ENCODE measurements at places on chromosomes 12 and 14.

GRCh38 chr14:104393898-104394381 is 185.6 kb upstream of the C14orf180 start:
- peak; percentile 23 for DNase-seq

GRCh38 chr14:63852271-63852816 is 460 bp upstream of the SYNE2 start:
- no peak for DNase-seq

DNA sequence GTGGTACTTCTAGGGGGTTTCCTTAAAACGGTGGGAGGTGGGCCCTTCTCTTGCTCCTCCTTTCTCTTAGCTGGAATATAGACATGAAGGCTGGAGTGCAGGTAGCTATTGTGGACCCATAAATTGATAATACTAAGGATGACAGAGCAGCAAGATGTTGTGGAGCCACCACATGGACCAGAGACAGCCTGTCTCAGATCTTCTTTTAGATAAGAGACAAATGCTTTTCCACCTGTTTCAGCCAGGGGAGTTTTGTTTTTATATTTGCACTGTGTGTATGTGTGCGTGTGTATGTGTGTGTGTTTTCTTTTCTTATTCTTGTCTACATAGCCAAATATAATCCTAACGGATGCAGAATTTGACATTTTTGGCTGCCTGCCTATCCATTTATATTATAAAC is 62.9 kb upstream of the HIF1A start:
- no peak for DNase-seq

DNA sequence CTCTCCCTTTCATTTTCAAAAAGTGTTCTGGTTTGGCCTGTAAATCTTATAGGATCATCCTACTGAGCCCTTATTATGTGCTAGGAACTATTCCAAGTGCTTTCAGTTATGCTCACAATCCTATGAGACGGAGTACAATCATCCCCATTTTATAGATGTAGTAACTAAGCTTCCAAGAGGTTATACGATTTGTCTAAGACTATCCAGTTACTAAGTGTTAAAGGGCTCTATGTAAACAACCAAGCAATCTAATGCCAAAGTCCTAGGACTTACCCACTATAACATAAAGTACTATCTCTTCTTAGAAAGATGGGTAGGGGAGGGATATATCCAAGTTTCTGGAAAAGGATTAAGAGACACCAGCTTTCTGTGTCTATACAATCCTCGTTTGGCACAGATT is 6.7 kb downstream of the CFL2 start:
- no peak for DNase-seq

DNA sequence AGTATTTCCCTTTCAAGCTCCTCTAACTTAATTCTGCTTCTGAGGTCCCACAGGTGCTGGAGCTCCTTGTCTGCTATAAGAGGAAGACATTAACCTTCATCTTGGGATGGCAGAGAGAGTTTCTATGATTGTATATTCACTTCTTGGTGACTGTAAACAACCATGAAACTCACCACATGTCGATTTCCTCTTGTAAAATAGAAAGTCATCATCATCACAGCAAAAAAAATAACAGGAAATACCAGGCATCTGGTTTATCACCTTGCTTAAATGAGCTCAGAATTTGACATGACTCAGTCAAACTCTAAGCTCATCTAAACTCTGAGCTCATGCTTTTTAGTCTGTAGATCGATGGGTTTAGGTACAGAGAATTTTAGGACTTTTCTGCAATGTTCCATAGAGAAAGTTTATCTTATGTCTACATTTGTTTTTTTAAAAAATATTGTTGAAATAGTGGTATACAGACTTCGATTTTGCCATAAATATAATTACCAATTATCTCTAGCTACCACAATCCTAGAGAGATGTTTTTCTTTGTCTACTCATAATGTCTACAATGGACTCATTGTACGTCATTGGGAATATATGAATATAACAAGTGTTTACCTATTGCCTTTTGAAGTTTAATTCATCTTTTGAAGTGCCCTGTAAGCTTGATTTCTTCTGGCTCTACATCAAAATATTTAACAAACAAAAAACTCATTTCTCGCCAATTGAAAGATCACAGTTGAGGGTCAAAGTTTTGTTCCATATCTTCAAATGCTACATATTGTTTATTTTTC is 58.4 kb downstream of the IGF1 start:
- DNase-seq = no peak

DNA sequence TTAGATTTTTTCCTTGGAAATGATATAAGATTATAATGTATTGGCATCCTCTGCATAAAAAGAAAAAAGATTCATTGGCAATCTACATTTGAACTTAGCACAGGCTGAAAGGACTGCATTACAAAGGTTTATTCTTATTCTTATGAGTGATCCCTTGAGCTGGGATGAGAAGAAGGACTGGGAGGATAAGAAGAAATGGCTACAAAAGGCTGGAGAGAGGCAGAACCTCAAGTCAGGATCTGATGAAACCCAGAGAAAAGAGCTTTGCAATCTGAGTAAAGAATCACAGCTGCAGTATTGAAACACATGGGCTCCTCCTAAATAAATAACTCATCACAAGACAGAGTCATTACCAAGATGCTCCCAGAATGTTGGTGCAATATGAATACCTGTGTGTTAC is 1635.4 kb upstream of the FLRT2 start:
- DNase-seq = no peak

GRCh38 chr12:11240348-11240930 is 29.1 kb downstream of the PRB3 start:
- no peak for DNase-seq

GRCh38 chr12:132550014-132550802 is 60.2 kb downstream of the LRCOL1 start:
- DNase-seq = no peak

GRCh38 chr12:110234331-110234751 is 46.7 kb upstream of the ATP2A2 start:
- no peak for DNase-seq

GRCh38 chr12:121791671-121792551 is 1.6 kb downstream of the RHOF start:
- no peak for DNase-seq

DNA sequence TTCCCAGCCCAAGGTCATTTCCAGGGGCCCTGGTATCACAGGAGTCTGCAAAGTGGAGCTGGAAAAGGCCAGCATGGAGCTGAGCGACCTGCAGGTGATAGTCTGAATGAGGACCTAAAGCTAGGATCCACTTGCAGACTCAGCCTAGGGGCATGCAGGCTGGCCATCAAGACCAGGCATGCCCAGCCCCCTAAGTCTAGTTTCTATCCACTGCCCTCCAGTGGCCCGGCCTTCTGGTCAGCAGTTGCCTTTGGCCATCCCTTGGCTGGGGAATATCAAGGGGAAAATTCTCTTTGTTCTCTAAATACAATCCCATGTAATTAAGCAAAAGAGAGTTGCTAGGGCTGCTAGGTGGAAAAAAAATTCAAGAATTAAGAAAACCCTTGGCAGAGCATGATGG is 96.3 kb upstream of the LHX5 start:
- no peak for DNase-seq

- DNase-seq = no peak
These were observed 103.3 kb downstream of the ADCK1 start for GRCh38 chr14:77903221-77903620.

GRCh38 chr14:33118668-33119067 is 180.0 kb downstream of the NPAS3 start:
- no peak for DNase-seq

DNA sequence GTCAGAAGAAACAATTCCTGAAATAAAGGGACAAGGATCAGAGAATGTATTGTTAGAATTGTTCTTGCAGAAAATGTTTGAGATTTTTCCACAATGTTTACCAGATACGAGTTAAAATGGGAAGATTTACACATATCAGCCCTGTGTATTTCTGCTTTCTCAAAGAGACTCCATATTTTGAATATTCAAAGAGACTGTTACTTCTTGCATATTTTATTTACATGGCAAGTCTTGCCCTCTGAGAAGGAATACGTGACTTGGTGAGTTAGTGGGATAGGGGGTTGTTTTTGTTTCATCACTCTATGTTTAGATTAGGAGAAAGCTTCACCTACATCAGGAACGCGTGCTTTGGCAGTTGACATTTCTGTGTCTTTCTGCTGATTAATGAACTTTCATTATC is 56.1 kb upstream of the ZDHHC17 start:
- DNase-seq = no peak

- no peak for DNase-seq
These were observed 233.6 kb downstream of the BCL11B start for GRCh38 chr14:99038431-99038820.

GRCh38 chr14:24317141-24317928 is 6.0 kb downstream of the LTB4R start:
- no peak for DNase-seq

- no peak for DNase-seq
These were observed 154.8 kb upstream of the PRKD1 start for GRCh38 chr14:30082486-30082885.

- DNase-seq = no peak
These were observed 29.1 kb downstream of the SLC16A7 start for GRCh38 chr12:59624732-59625460.

DNA sequence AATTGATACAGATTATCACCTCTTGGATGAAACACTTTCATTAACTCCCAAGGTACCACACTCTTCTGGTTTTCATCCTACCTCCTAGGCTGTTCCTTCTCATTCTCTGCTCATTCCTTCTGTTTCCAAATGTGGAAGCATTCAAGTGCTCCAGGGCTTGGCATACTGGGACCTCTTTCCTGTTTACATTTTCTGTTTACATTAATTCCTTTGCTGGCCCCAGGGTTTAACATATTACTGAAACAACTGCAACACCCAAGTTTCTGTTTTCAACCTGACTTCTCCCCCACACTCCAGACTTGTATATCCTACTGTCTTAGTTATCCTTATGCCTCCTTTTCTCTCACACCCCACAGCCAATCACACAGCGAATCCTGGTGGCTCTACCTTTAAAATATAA is 386.3 kb upstream of the GARIN6 start:
- no peak for DNase-seq

DNA sequence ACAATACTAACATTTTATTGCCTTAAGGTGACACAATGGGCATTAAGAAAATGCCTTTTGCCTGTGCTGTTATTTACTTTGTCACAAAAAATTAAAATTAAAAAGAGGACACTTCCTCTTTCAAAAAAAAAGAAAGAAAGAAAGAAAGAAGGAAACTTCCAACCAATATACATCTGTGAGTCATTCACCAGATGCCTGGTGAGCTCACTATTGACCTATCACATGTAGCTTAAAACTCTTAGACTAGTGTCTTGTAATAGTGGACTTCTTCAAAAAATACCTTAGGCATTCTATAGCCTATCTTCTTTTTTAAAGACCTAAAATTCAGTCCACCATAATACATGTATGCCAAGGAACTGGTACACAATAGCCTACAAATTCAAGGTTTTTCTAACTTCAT is 4.9 kb upstream of the SOX5 start:
- DNase-seq = no peak

DNA sequence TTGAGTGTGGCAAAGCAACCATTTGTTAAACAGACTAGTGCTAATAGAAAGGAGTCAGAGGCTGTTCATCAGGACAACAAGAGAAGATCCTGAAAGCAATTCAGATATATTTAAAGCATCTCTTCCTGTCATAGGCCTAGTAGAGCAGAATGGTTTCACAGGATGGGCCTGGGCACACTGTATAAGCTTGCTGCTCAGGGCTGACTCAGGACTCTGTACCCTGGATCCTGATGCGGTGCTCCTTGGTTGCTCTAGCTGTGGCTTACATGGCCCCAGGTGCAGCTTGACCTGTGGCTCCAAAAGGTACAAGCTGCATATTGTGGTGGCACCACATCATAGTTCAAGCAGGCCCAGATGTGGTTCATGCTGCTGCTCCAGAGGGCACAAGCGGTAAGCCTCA is 313.4 kb downstream of the ETNK1 start:
- DNase-seq = no peak

DNA sequence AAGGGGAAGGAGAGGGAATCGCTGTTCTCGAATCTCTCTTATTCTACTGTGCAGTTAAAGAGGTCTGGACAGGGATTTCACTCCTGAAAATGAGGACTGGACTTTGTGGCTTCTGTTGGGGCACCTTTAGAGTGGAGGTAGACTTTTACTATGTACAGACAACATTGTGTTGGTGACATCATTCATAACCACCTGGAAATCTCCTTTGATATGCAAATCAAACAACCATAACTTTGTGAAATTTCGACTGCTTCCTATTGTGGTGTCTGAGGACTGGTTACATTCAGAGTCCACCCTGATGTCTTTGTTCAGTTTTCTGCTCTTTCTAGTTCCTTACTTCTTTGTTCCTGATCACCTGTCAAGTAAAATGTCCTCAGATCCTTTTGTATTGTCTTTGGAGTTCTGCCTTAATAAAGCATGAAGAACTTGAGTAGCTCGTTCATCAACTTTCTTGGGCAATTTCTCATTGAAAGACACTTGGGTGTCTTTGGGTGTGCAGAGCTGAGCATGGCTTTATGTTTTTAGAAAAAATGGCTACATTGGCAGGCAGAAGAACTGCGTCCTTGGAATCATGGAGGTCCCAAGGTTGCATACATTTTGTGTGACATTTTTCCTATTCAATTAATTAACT is 29.8 kb downstream of the LRRK2 start:
- no peak for DNase-seq

DNA sequence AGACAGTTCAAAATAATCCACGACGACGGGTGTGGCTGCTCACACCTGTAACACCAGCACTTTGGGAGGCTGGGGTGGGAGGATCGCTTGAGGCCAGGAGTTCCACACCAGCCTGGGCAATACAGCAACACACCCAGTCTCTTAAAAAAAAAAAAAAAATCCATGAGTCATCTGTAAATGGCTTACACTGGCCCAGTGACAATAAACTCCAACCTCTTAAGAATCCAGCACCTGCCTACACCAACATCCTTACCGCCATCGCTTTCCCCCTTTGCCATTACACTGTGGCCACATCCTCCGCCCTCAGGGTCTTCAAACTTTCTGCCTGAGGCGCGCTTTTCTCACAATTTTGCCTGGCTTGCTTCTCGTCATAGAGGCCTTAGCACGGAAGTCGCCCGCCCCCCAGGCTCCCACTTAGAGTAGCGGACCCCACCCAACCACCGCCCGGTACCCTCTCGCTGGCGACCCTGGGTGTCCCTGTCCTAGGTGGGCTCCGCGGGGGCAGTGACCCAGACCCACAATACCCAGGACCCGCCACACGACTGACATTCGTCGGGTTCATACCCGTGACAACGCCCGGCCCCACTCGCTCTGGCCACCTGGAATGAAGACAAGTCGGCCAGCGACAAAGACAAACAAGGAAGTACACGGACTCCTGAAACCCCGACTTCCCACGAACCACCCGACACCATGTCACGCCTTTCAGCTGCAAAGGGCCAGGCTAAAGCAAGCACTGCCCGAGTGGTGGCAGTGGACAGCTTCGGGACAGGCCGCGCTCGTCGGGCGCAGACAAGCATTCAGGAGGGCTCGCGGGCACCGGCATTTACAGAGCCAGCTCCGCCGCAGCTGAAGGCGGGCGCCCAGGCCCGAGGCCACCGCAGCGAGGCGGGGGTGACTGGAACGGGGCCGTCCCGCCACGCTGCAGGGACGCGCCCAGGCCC is 636 bp downstream of the GOLGA3 start:
- DNase-seq = no peak

DNA sequence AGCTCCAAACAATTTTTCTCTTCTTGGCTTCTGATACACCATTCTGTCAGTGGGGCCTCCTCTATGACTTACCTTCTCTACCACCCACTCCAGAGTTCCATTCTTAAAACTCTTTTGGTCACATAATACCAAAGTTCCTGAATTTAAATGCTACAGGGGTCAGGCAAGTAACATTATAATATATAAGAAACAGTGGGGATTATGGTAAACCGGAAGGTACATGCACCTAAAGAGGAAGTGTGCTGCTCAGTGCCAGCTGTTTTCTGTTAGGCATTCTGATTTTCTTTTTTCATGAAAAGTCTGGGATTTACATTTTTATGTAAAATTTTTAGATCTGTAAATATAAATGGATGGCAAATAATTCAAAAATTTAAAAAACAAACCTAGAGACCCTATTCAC is 39.9 kb downstream of the SOS2 start:
- DNase-seq = no peak
